ENCODE measurements at places on chromosomes 11 and 22.

GRCh38 chr11:132343445-132344175 lies 973.2 kb downstream of the NTM start:
- H3K36me3 ChIP-seq, result no peaks in the 10 kb centered on the region
- DNase-seq, result no peak
- no peaks in the 10 kb centered on the region for H3K4me1 ChIP-seq
- H3K27ac ChIP-seq, result no peak overlapping the region
- H3K27me3 ChIP-seq, result no peaks in the 10 kb centered on the region

DNA sequence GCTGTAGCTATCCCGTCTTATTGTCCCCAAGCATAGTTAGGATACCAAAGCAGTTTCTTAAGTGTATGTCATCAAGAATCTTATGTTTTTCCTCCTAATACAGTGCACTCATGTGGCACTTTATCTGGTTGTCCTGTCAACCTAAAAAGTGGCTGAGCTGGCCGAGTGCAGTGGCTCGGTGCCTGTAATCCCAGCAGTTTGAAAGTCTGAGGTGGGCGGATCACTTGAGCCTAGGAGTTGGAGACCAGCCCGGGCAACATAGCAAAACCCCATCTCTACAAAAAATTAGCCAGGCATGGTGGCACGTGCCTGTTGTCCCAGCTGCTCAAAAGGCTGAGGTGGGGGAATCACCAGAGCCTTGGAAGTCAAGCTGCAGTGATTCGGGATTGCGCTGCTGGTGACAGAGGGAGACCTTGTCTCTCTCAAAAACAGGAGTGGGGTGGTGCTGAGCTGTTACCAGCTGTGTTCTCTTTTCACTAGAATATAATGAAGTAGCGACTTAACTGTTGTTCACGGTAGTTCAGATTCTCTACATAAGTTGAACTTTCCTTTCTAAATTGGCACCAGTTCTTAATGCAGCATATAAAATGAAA lies 48.1 kb downstream of the EP300 start:
- H3K36me3 ChIP-seq, result peaks cover 18% of the 10 kb centered on the region
- no peak for DNase-seq
- no peaks in the 10 kb centered on the region for H3K4me1 ChIP-seq
- no peaks in the 10 kb centered on the region for H3K27me3 ChIP-seq
- H3K4me3 ChIP-seq, result no peak overlapping the region

GRCh38 chr22:49997932-49998717 lies 14.4 kb downstream of the IL17REL start:
- H3K27ac ChIP-seq, result no peak overlapping the region
- H3K4me3 ChIP-seq, result no peak overlapping the region
- DNase-seq, result no peak
- peaks cover 14% of the 10 kb centered on the region for H3K27me3 ChIP-seq
- H3K36me3 ChIP-seq, result no peaks in the 10 kb centered on the region

GRCh38 chr11:112795911-112796649 lies 165.1 kb upstream of the NCAM1 start:
- no peaks in the 10 kb centered on the region for H3K4me1 ChIP-seq
- H3K36me3 ChIP-seq, result no peaks in the 10 kb centered on the region
- H3K27ac ChIP-seq, result no peak overlapping the region
- H3K4me3 ChIP-seq, result no peak overlapping the region
- peaks cover 10% of the 10 kb centered on the region for H3K27me3 ChIP-seq
- DNase-seq, result no peak

DNA sequence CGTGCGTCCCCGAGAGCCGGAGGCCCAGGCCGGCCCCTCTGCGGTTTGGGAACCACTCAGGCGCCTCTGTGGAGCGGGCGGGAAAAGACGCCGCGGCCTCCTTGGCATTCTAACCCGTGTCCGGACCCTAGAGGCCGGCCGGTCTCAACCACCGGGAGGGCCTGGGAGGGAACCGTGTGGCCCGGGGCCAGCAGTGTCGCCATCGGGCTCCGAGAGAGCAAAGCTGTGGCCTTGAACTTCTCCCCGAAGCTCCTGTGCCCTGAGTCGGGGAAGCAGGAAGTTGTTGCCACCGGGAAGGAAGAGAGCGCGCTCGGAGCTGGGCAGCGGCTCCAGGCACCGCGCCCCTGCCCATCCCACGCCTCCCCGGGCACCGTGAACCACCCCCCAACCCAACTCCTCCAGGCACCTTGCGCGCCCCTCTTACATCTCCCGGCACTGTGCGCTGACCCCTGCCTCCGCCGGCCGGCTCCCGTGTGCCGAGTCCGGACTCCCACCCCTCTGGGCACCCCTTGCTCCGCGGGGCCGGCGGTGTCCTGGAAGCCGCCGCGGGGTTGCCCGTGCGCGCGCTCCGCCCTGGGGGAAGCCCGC lies 80.0 kb upstream of the PPARA start:
- H3K27ac ChIP-seq, result peak overlapping the region; percentile 98
- DNase-seq, result peak; percentile 46
- H3K4me3 ChIP-seq, result peak overlapping the region; percentile 89
- H3K36me3 ChIP-seq, result peaks cover 2% of the 10 kb centered on the region
- H3K4me1 ChIP-seq, result peaks cover 36% of the 10 kb centered on the region

- H3K4me3 ChIP-seq, result no peak overlapping the region
- no peaks in the 10 kb centered on the region for H3K4me1 ChIP-seq
- no peaks in the 10 kb centered on the region for H3K27me3 ChIP-seq
- H3K36me3 ChIP-seq, result peaks cover 20% of the 10 kb centered on the region
- DNase-seq, result no peak
These were observed 154.4 kb downstream of the SBF2 start for GRCh38 chr11:10139656-10140055.

DNA sequence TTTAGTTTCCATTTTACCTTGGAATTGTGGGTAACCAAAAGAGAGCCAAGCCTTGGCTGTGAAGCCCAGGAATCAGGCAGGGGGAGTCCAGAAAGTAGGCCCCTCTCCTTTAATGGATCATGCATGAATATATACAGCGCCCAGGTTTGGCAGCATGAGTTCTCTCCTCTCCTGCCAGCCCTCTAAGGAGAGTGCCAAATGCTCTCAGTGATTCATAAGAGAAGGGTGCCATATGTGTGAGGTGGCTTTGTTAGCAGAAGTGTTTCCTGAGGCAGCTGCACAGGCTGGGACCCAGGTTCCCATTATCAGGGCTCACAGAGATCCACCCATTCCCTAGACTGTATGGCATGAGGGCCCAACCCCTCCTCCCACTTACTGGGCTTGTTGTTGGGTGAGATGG lies 52.3 kb upstream of the SCUBE2 start:
- H3K27ac ChIP-seq, result no peak overlapping the region
- H3K4me1 ChIP-seq, result no peaks in the 10 kb centered on the region
- no peaks in the 10 kb centered on the region for H3K27me3 ChIP-seq
- DNase-seq, result no peak
- peaks cover 73% of the 10 kb centered on the region for H3K36me3 ChIP-seq
- H3K4me3 ChIP-seq, result no peak overlapping the region

DNA sequence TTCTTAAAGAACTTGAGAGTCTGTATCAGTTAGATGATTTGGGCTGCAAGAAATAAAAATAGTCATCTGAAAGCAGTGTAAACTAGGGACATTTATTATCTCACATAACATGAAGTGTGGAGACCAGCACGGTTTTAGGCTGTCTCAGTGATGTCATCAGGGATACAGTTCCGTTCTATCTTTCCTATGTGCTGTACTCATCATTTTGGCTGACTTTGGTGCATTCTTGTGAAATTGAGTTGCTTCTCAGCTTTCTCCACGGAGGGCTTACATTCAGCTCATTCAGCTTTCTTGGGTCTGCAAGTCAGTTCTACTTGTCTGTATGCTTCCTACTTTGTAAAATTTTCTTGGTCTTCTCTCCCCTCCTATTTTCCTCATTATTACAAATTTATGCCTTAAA lies 51.8 kb upstream of the LIN7C start:
- H3K27ac ChIP-seq, result no peak overlapping the region
- H3K4me3 ChIP-seq, result no peak overlapping the region
- H3K27me3 ChIP-seq, result no peaks in the 10 kb centered on the region
- no peak for DNase-seq
- no peaks in the 10 kb centered on the region for H3K4me1 ChIP-seq
- no peaks in the 10 kb centered on the region for H3K36me3 ChIP-seq

- H3K4me3 ChIP-seq, result no peak overlapping the region
- H3K36me3 ChIP-seq, result no peaks in the 10 kb centered on the region
- DNase-seq, result no peak
- peaks cover 26% of the 10 kb centered on the region for H3K27me3 ChIP-seq
- H3K27ac ChIP-seq, result no peak overlapping the region
These were observed 29.7 kb upstream of the PRODH start for GRCh38 chr22:18965526-18966421.

DNA sequence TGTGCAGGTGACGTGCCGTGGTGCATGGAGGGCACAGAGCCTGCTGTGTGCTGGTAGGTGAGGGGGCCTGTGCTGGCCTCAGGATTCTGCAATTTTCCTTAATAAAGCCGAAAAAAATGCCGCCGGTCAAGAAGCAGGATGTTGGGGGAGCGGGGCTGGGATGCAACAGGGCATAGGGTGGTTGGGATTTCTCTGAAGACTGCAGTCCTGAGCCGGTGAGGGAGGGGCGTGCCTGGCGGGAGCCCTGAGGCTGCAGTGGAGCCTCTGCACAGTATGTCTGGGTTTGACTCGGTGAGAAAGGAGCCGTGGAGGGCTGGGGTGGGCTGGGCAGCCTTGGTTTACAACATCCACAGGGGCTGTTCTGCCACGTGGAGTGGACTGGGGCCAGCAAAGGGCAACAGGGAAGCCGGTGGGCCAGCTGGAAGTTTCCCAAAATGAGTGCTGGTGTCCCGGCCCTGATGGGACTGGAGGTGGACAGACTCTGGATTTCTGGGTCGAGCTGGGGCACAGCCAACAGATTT lies 1.3 kb downstream of the CDHR5 start:
- H3K27ac ChIP-seq, result peak overlapping the region; percentile 69
- H3K27me3 ChIP-seq, result peaks cover 42% of the 10 kb centered on the region
- H3K4me1 ChIP-seq, result peaks cover 17% of the 10 kb centered on the region
- no peak for DNase-seq
- peaks cover 23% of the 10 kb centered on the region for H3K36me3 ChIP-seq
- H3K4me3 ChIP-seq, result no peak overlapping the region

GRCh38 chr11:132052342-132052741 lies 681.9 kb downstream of the NTM start:
- no peaks in the 10 kb centered on the region for H3K36me3 ChIP-seq
- no peak overlapping the region for H3K4me3 ChIP-seq
- no peak overlapping the region for H3K27ac ChIP-seq
- no peaks in the 10 kb centered on the region for H3K4me1 ChIP-seq
- no peaks in the 10 kb centered on the region for H3K27me3 ChIP-seq
- no peak for DNase-seq

DNA sequence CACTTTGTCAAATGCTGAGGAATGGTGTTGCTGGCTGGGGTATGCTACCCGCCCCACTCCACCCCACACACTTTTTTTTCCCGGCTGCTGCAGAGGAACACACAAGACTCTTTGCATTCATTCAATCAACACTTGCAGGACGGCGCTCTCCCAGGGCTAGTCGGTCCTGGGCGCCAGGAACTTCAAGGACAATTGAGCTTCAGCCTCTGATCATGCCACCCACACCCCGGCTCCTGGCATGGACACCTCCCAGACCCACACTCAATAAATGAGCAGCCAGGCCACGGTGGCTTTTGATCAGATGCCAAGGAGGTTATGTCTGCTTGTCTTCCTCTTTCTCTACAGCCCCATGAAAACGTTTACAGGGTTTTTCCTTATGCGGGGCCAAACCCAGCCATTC lies 19.8 kb downstream of the TPST2 start:
- H3K4me1 ChIP-seq, result peaks cover 53% of the 10 kb centered on the region
- no peak overlapping the region for H3K4me3 ChIP-seq
- H3K27me3 ChIP-seq, result no peaks in the 10 kb centered on the region
- DNase-seq, result no peak
- H3K27ac ChIP-seq, result no peak overlapping the region

GRCh38 chr11:123564221-123564620 lies 90.2 kb downstream of the SCN3B start:
- peaks cover 12% of the 10 kb centered on the region for H3K4me1 ChIP-seq
- H3K4me3 ChIP-seq, result no peak overlapping the region
- no peak overlapping the region for H3K27ac ChIP-seq
- peaks cover 7% of the 10 kb centered on the region for H3K27me3 ChIP-seq

DNA sequence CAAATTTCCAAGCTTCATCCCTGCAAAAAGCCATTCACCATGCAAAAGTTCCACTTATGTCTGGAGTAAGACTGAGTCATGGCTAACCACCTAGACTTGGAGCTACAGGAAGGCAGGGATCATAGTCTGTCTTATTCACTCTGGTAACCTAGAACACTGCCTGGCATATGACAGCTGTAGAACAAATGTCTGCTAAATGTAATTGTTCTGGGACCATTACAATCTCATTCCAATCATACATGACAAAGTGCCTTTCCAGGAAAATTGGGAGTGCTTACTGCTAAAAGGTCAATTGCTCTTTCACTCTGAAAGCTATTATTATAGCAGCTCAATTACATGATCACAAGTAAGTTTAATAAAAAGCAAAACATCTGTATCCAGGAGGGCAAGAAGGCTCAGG lies 99.1 kb upstream of the CHRM4 start:
- no peaks in the 10 kb centered on the region for H3K27me3 ChIP-seq
- peaks cover 22% of the 10 kb centered on the region for H3K4me1 ChIP-seq
- H3K36me3 ChIP-seq, result peaks cover 40% of the 10 kb centered on the region
- no peak overlapping the region for H3K4me3 ChIP-seq
- no peak overlapping the region for H3K27ac ChIP-seq
- DNase-seq, result no peak

DNA sequence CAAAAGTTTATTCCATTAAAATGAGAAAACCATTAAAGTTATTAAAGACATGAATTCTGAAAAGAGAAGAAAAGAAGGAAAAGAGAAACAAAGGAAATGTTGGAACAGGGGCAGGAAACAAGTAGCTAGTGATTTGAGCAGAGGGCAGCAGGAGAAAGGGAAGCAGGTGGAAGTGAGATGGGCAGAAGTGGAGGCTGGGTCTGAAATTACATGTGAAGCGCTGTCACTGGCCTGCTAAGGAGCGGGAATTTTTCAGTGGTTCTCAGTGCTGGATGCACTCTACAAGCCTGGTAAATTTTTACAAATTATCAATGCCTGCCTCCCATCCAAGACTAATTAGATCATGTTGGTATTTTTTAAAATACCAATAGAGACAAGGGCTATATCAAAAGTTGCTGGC lies 48.4 kb downstream of the NOX4 start:
- no peaks in the 10 kb centered on the region for H3K27me3 ChIP-seq
- H3K4me3 ChIP-seq, result no peak overlapping the region
- no peaks in the 10 kb centered on the region for H3K4me1 ChIP-seq
- H3K36me3 ChIP-seq, result no peaks in the 10 kb centered on the region
- no peak for DNase-seq

- peaks cover 4% of the 10 kb centered on the region for H3K27me3 ChIP-seq
- peaks cover 47% of the 10 kb centered on the region for H3K4me1 ChIP-seq
- H3K36me3 ChIP-seq, result peaks cover 4% of the 10 kb centered on the region
- no peak for DNase-seq
These were observed 6.9 kb downstream of the C11orf68 start for GRCh38 chr11:65911682-65912568.

DNA sequence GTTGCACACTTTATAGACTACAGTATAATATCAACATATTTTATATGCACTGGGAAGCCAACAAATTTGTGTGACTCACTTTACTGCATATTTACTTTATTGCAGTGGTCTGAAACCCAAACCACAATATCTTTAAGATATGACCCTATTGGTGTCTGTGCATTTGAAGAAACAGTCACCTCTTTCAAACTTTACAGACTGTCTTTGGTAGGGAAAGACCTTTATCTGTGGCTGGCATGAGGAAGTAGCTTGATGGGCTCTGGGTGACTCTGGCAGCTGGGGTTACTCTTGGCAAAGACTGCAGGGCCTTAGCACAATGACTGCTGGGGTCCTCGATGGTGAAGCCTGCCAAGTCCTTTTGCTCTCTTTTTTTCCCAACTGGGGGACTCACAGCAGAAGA lies 21.3 kb upstream of the ABTB2 start:
- H3K4me3 ChIP-seq, result no peak overlapping the region
- no peak for DNase-seq

- no peak overlapping the region for H3K27ac ChIP-seq
- DNase-seq, result no peak
- peaks cover 41% of the 10 kb centered on the region for H3K36me3 ChIP-seq
- no peak overlapping the region for H3K4me3 ChIP-seq
These were observed 14.0 kb downstream of the C11orf42 start for GRCh38 chr11:6219359-6219758.

All from stimulated activated naive B cell treated with anti-CD40 and anti-IgM and Interleukin-4, amounts not matched to agents 10 μg/mL and 1 μg/mL and 100 μg/mL, for 72 hours (primary cell).